ENCODE measurements at places on chromosomes 5 and 9.

DNA sequence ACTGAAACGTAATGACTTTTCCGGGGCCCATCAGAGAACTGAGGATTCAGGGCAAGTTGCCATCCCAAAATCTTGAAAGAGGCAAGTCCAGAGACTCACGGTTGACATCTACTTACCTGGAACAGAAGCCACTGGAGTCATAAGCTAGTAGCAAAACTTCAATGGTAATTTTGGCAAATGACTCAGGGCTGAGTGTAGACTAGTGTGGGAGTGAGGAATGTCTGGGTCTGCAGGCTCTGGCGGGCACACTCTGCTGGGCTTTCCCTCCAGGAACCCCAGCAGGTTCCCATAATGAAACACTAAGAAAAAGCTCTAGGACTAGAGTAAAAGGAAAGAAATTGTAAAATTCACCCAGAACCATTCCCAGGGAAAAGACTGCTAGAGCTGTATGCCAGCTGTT is 122.9 kb upstream of the NFIL3 start:
- peak; percentile 61 for DNase-seq

DNA sequence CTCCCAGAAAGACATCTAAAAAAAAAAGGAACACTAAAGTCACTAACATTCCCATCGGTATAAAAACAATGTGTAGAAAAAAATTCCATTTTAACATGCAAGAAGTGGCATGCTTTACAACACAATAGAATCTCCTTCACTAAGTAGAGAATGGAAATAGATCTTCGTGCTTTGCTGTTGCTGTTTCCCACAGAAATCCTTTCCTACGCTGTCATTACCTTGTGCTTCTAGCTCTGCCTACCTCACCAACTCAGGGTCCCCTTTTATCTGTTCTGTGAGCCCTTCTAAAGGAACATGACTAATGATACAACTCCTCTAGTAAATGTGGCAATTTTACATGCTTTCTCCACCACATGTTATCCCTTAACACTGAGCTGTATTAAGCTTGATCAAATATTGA is 202.9 kb downstream of the MCTP1 start:
- DNase-seq, result peak; percentile 46

GRCh38 chr5:143216211-143216610 is 187.3 kb downstream of the NR3C1 start:
- no peak for DNase-seq

DNA sequence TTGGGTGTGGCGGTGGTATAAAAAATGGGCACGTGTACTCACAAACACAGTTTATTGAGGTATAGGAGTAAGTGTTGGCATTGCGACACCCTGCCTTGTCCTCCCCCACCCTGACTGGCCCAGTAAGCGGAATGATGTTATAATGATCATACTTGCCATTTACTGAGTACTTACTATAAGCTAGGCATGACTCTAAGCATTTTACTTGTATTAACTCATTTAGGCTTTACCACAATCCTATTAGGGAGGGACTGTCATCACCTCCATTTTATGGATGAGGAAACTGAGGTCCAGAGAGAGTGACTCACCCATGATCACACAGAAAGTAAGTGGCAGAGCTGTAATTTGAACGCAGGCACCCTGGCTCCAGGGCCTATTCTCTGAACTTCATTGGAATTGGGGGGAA is 2.3 kb downstream of the SMIM3 start:
- peak; percentile 93 for DNase-seq

DNA sequence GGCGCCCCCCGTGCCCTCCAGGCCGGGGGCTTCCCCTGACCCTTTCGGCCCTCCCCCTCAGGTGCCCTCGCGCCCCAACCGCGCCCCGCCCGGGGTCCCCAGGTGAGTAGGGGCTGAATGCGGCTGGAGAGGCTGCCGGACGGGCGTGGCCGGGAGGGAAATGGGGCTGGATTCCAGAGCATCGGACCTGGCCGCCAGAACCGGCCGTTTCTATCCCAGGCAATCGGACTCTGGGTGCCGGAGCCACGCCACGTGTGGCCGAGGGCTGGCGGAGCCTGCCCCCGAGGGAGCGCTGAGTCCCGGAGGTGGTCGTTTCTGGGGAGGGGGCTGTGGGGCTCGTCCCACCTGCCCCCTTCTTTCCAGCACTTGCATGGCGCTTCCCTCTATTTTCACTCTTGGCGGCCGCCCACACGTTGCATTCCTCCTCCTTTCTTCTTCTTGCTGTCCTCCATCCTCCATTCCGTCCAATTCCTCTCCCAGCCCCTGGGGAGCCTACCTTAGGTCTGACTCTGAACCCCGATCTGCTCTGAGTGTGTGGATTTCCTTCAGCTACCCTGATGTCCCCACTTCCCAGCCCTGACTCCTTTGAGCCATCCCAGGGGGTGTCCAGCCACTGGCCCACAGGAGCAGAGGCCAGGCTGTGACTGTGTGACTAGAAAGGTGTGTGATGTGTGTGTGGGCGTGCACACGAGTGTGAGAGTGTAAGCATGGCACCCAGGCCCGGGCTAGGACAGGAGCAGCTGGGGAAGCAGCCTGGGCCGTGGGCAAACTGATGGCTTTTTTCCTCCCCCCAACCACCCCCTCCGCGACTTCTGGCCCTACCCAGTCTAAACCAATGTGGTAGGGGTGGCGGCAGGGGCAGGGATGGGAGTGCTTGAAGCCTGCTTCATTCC is 24.7 kb downstream of the GOLGA2 start:
- DNase-seq, result no peak

DNA sequence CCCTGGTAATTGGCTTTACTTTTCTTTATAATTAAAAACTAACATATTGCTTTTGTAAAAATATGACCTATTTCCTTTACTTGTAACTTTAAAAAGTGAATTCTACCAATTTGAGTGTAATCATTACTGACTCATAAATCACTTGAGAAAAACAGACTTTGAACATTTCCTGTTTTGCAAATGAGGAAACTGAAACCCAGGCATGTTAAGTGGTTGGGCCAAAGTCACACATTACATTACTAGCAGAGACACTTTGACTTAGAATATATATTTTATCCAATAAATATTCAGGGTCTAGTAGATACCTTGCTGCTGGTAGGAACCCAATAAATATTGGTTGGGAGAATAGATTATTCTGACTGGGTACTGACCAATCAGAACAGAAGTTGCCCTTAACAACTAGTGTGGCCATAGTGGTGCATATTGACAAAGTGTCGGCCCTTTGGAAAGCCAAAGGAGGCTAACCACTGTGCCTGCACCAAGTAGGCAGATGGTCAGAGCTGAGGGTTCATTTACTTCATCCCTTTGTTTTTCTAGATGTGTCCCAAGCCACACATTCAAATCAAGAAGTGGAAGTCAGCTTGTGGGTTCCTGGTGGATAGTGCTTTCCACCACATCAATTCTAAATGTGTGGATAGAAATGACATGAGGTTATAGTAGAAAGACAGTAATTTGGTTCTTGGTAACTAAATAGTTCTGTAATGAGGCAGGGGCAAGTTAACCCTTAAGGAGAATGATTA is 365.1 kb upstream of the RIOK2 start:
- peak; percentile 34 for DNase-seq

DNA sequence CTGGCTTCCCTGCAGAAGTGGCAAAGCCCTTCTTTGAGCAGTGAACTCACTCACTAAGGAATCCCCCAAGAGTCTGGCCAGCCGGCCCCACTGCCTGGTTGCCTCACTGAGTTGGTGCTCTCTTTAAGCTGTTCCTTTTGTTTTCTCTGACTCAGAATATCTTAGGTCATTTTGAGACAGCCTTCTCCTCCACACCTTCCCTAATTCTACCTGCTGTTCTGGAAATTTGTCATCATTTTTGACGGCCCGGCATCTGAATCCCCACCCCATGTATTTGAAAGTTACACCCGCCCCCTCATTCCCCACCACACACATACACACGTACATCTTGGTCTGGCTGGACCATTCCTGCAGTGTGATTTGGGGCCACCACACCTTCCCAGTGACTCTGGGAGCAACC is 41.8 kb downstream of the FGF1 start:
- peak; percentile 35 for DNase-seq

GRCh38 chr5:150625164-150625535 is 15.3 kb upstream of the SYNPO start:
- no peak for DNase-seq

- no peak for DNase-seq
These were observed 207.0 kb downstream of the AUH start for GRCh38 chr9:91154686-91155085.

GRCh38 chr5:81786991-81787390 is 36.1 kb upstream of the SSBP2 start:
- no peak for DNase-seq

DNA sequence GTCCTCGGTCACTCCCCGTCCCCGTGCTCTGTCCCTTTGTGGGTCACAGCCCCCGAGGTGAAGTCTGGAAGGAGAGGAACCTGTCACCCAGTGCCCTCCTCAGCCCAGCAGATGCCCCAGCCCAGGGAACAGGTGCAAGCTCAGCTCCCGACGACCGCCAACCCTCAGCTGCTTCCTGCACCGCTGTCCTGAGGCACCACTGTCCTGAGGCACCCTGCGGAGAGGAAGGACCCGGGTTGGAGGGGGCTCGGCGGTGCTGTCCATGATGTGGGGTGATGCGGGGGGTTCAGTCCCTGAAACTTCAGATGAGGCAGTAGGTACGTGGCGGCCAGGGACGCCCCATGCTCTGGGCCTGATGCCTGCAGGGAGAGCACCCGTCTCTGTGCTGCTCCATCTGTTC is 81.4 kb downstream of the COL5A1 start:
- no peak for DNase-seq

DNA sequence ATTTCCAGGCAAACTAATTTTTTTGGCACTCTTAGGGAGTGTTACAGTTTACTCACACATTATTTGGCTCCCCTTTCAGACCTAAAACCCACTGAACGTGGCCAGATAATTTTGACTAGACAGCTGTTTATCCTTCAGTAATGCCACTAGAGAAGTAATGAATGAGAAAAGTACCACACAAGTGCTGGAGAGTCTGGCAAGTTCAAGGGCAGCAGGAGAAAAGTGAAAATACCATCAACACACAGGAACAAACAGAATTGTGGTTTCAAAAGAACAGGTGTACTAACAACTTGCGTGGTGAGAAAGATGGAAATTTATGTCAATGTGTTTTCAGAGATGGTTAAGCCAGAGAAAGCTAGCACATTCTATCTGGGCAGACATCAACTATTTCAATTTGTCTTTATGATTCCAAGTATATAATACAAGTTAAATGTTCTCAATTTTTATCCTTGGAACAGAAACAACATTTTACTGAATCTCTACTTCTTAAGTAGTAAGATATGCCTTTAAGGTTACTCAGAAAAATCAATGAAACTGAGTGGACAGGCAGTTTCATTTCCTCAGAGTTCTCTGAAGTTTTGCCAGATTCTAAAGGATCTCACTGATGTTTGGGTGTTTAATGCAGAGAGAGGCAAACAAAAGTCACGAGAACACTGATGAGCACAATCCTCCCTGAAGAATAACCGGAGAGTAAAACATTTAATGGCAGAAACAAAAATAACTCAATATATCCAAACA is 91.0 kb downstream of the ARSB start:
- DNase-seq, result no peak

- DNase-seq, result no peak
These were observed 11.6 kb downstream of the C9orf72 start for GRCh38 chr9:27561685-27562084.

GRCh38 chr5:71533142-71533541 is 54.0 kb upstream of the MCCC2 start:
- peak; percentile 15 for DNase-seq

- DNase-seq, result no peak
These were observed 536.6 kb downstream of the DTWD2 start for GRCh38 chr5:118451697-118452247.

DNA sequence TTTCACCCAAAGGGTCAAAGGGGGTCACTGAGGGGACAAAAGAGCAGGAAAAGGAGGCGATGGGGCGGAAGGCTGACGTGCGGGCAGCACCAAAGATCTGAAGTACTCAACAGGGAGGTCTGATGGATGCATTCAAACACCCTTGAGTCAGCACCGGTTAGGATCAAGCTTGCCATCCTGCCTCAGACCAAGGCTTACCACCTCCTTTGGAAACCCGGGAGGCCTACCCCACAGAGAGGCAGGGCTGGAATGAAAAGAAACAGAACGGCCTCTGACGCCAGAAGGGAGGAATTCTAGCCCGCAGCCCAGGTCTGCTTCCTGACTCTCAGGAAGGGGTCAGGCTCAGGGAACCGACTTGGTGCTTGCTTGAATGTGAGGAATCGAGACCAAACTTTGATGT is 125.6 kb downstream of the PAPPA start:
- DNase-seq, result peak; percentile 37

DNA sequence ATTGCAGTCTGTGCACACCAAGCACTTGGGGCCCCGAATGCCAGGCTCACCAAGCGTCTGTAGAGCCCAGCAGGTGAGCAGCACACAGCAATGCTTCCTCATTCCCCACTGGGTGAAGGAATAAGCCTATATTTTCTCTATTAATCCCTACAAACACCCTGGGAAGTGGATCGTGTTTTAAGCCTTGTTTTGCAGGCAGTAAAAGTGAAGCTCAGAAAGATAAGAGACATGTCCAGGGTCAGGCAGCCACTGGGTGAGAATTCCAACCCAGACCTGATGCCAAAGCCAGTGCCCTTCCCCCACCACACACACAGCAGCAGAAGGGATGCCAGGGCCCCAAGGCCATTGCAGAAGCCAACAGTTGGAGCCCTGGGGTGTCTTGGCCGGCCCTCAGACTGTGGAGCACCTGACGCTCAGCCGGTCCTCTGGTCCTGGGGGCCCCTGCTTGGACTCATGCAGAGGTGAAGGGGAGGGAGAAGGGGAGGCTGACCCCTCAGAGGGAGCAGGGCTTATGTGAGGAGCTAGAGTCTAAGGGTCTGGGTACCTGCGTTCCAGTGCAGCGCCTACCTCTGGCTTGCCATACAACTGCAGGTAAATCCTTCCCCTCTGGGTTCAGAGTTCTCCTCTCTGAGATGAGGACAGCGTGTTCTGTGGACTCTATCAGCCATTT is 26.3 kb upstream of the SYNPO start:
- no peak for DNase-seq

GRCh38 chr5:41559184-41559583 is 48.8 kb upstream of the PLCXD3 start:
- DNase-seq, result no peak

GRCh38 chr9:106019039-106019680 is 324.8 kb downstream of the TMEM38B start:
- no peak for DNase-seq

GRCh38 chr5:22598796-22599195 is 254.3 kb downstream of the CDH12 start:
- peak; percentile 24 for DNase-seq

GRCh38 chr5:123107343-123108244 is 18.6 kb downstream of the PRDM6 start:
- DNase-seq, result no peak

- no peak for DNase-seq
These were observed 263.5 kb downstream of the TMEM38B start for GRCh38 chr9:105957830-105958229.

DNA sequence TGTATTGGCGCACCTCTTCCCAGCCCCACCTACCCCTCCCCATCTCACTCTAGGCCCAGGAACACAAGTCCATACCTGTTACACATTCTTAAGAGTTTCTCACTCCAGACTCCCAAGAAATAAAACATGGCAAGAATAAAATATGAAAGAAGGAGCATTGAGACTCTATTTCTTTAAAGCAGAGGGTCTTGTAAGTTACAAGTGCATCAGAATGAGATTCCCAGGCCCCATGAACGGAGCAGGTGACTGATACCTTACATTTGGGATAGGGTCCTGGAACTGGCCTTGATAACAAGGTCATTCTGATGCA is 5.7 kb downstream of the EGR1 start:
- DNase-seq, result no peak

Measured in fibroblast of skin of right quadriceps (primary cell).